Stimulated activated CD4-positive, alpha-beta T cell treated with anti-CD3 and anti-CD28 coated beads, Interleukin-1b, Interleukin-23, amount 100 ng/mL, for 24 hours (primary cell): ENCODE measurements at places on chromosomes 6 and 20.

GRCh38 chr20:31845300-31845863 is at the start of gene FOXS1:
Gene FOXS1, minus strand, starts transcription at chr20:31845604. Its CDS starts 62 bp downstream, at chr20:31845542.
- no peak for DNase-seq

GRCh38 chr20:22052025-22052650 is 346.7 kb downstream of the PAX1 start:
- no peak for DNase-seq

DNA sequence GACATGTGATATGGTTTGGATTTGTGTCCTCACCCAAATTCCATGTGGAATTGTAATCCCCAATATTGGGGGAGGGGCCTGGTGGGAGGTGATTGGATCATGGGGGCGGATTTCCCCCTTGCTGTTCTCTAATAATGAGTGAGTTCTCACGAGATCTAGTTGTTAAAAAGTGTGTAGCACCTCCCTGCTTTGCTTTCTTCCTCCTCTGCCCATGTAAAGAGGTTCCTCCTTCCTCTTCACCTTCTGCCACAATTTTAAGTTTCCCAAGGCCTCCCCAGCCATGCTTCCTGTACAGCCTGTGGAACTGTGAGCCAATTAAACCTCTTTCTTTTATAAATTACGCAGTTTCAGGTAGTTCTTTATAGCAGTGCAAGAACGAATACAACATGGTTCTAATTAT is 2.1 kb upstream of the ZNF451 start:
- no peak for DNase-seq

DNA sequence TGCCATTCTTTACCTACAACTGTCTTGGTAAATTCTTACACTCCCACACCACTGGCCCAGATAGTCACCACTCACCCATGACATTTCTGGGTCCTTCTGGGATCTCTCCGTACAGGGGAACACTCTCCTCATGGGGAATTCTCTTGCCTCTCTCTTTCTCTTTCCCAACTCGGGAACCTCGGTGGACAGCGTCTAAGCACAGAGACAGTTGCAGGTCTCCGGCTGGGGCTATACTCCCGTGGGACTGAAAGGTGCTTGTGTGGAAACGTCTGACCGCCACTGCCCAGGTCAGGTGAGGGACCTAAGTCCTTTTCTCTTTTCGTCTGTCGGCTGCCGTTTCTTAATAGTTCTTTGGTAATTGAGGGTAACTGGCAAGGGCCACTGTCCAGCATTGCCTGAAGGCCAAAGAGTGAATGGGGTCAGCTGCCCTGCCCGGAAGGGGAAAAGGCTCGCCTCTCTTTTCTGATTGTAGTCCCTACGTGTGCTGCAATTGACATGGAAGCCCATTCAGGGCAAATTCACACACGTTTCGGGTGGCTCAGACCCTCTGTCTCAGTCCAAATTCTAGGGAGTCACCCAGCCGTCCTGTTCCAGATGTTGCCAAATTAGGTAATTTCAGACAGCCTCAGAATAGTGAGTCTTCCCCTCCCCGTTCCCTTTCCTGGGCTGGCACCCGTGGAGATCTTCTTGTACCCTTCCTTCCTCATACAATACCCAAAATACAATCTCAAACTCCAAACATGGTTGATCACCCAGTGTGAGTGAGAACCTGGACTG is 31.2 kb upstream of the RIPK1 start:
- DNase-seq: no peak

DNA sequence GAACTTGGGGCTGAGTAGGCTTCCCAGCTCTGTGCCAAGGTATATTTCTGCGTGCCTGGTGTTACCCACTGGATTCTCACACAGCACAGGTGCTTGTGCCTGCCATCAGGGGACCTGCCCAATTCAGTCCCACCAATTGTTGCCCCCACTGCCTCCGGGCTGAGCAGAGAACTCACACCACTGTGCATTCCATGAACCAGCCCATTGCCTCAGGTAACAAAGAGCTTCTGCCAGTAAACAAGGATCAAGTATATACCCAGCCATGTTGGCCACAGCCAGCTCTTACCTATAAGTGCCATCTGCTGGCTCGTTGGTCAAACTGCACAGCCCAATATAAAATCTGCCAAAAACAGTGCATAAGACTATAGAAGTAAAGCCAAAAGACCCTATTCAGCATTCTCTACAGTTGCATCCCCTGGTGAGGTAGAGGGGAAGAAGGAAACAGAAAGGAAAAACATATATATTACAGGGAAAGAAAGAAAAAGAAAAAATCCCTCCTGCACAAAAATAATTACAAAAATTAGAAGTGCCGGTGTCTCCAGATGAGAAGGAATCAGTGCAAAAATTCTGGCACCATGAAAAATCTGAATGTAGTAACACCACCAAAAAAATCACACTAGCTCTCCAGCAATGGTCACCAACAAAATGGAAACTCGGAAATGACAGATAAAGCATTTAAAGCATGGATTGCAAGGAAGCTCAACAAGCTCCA is 241.4 kb downstream of the IBTK start:
- no peak for DNase-seq

GRCh38 chr20:57654998-57655808 is 35.0 kb upstream of the ZBP1 start:
- no peak for DNase-seq

DNA sequence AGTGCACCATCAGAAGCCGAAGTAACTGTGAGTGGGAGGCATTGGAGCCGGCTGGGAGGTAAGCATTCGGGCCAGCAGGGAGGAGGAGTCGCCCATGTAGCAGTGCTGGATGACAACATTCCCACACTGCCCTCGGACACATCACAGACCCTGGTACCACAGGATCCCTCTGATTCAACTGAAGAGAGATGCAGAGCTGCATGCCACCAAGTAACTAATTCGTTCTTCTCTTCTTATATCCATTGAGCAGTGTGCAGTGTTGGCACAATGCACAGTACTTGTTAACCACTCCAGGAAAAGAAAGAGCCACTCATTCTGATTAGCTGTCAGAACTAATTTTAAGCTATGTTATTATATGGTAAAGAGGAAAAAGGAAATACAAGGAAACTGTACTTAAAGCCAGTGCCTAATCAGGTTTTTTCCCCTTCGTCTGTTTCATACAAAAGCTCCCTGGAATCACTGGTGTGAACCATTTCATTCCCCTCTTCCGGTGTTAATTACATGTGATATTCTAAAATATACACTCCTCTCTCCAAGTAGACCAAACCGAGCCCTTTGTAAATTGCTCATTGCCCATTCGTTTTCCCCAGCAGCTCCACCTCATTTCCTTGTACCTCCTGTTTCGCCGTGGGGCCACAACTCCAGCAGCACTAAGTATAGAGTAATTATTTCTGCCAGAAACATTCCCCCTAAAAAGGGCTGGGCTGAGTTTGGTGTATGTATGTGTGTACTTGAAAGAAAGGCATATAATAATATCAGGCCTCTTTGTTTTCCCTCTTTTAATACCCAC is 32.4 kb upstream of the ADTRP start:
- DNase-seq: no peak

DNA sequence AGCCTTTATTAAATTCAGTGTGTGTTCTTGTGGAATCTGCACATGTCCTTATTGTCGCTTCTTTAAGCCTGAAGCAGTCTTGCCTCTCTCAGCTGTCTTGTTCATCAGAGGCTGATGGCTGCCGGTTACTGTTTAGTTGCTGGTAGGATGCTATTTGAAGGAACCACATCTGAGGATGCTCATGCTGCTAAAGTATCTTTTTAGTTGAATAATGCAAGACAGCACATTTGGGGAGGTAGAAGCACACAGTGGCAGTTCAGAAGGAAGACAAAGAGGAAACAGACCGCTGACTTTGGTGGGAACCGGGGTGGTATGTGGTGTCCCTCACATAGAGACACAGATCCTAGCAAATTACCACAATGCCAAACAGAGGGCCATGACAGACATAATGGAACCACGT is 144.2 kb upstream of the HDDC2 start:
- no peak for DNase-seq

- no peak for DNase-seq
Observed at GRCh38 chr6:85911067-85911466, 268.4 kb upstream of the SYNCRIP start.

DNA sequence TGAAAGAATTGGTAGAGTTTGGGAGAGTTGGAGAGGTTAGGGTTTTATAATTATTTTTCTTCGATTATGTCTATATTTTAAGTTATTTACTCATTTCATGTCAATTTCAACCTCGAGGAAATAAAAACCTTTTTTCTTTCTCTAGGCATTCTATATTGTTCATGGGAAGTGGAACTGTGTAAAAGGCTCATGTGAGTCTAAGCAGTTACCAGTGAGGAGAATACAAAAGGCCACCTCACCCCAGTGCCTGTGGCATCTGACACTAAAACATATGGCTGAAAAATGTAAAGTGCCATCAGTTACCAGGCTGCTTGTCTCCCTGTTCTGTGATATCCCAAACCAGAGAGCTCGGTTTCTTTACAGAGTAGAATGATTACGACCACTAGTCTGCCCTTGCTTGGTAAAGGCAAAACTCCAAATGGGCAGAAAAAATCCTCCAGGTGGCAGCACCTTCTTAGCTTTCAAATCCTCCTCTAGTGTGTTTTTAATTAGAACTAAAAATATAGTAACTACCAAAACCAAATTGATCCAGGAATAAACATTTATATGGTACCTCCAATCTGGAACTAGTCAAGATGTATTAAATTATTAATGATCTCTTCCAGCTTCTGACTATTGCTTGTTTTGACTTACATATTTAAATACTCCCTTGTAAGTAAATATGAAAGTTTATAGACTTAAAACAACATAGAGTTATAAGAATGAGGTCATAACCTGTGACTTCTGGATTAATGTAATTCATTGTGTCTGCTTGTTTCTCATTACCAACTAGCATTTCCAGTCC is 122.6 kb upstream of the MCHR2 start:
- DNase-seq: no peak

GRCh38 chr6:4781426-4781825 is 5.2 kb downstream of the CDYL start:
- no peak for DNase-seq

- no peak for DNase-seq
Observed at GRCh38 chr6:107699254-107699653, 124.9 kb downstream of the SCML4 start.

DNA sequence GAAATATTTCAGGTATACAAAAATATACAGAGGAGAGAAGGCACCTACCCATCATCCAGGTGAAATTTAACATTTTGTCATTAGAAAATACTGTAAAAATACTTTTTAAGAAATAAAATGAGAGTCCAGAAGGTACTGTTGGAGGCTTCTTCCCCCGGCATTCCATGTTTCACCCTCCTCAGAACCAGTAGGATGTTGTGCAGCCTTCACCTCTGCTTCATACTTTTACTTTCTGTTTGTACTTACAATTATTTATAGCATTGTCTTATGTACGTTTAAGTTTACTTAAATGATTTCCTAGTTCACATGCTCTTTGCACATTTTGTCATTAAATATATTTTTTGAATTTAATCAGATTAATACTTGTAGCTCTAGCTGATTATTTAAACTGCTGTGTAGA is 30.9 kb downstream of the TMEM200A start:
- no peak for DNase-seq

GRCh38 chr20:47662483-47663353 is 122.6 kb downstream of the SULF2 start:
- DNase-seq: no peak

- DNase-seq: no peak
Observed at GRCh38 chr6:148440877-148441453, 98.3 kb downstream of the SASH1 start.
